ENCODE measurements at places on chromosomes 2 and 18. TPM values are rescaled to one million over a fixed set of nuclear protein-coding genes. Genes with fewer than 3 reads are reported as not detected.

ACTG2 gene
- polyA plus RNA-seq: 200 TPM

TGFBRAP1 gene
- 8.7 TPM for polyA plus RNA-seq

TEKT4 gene
- polyA plus RNA-seq: not detected

FLACC1 gene
- polyA plus RNA-seq: 1.0 TPM

PLB1 gene
- 2.0 TPM for polyA plus RNA-seq

TRAK2 gene
- 35.8 TPM for polyA plus RNA-seq

TMEM178A gene
- not detected for polyA plus RNA-seq

GPR45 gene
- not detected for polyA plus RNA-seq

ZCCHC2 gene
- 9.2 TPM for polyA plus RNA-seq

GALNT3 gene
- 0.84 TPM for polyA plus RNA-seq

STRN gene
- 24.1 TPM for polyA plus RNA-seq

CXCR1 gene
- not detected for polyA plus RNA-seq

GRCh38 chr2:65061146-65061909 is 5.1 kb downstream of the CEP68 start:
- DNase-seq: no peak

DNA sequence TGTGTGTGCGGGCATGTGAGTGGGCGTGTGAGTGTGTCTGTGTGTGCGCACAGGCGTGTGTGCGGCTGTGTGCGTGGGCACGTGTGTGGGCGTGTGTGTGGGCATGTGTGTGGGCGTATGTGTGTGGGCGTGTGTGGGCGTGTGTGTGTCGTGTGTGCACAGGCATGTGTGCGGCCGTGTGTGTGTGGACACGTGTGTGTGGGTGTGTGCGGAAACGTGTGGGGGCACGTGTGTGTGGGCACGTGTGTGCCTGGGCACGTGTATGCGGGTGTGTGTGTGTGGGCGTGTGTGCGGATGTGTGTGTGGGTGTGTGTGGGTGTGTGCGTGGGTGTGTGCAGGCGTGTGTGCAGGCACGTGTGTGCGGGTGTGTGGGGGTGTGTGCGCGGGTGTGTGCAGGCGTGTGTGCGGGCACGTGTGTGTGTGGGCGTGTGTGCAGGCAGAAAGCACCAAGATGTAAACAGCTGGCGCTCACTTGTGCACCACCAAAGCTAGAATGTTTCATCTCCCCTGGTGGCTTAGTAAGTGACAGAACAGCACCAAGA is 31.2 kb upstream of the ALKAL2 start:
- DNase-seq: no peak

DNA sequence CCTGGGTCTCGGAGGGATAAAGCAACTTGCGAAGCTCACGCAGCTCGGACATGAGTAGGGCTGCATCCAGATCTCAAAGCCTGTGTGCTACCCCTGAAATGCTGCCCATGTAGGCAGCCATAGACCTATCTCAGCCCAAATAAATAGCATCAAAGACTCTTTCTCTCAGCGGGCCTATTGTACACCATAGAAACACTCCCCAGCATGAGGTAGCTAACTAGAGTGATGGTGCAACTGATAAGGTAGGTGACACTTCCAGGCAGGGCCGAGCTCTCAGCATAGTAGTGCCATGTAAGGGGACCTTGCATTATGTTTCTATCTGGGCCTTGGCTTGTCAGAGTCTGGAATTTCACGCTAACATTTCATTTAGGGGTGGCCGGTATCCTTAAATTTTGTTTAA is 52.4 kb downstream of the RABL2A start:
- DNase-seq: no peak

- DNase-seq: no peak
These were observed 5.4 kb downstream of the SOX11 start for GRCh38 chr2:5697562-5697961.

DNA sequence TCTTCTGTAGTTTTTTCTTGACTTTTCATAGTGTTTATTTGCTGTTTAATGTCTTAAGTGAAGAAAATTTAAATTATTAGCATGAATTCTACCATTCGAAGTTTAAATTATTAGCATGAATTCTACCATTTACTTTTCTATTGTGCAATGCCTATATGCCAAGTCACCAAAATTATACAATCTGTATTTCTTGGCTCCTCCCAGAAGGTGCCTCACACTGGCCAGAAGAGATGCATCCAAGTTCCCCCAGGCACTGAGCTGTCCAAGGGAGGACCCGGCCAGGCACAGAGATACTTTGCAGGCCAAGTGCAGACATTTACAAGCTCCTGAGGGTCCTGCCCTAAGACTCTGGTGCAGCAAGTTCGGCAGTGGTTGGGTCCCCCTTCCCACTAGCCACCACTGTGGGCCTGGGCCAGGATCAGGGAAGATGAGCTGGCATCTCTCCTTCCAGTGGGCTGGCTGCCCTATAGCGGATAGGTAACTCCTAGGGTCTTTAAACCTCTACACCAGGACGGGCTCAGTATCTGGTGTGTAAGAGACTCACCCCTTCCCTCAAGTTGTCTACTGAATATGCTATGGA is 31.3 kb downstream of the TMEM247 start:
- no peak for DNase-seq

DNA sequence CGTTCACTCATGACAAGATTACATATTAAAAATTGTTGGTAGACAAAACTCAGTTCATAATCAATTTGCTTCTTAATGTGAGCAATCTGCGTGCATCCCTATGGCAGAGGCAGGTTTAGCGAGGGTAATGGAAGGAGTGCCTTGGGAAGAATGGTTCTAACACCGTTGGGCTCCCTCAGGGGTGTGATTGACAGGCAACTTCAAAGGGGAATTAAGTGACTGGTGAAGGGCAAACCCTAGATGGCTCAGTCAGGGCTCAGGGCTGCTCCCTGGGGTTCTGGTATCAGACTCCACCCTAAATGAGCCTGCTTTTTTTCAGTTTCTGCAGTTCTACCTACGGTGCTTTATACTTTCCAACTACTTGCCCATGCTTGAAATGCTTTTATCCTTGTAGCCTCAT is 419.5 kb upstream of the CELF4 start:
- no peak for DNase-seq

DNA sequence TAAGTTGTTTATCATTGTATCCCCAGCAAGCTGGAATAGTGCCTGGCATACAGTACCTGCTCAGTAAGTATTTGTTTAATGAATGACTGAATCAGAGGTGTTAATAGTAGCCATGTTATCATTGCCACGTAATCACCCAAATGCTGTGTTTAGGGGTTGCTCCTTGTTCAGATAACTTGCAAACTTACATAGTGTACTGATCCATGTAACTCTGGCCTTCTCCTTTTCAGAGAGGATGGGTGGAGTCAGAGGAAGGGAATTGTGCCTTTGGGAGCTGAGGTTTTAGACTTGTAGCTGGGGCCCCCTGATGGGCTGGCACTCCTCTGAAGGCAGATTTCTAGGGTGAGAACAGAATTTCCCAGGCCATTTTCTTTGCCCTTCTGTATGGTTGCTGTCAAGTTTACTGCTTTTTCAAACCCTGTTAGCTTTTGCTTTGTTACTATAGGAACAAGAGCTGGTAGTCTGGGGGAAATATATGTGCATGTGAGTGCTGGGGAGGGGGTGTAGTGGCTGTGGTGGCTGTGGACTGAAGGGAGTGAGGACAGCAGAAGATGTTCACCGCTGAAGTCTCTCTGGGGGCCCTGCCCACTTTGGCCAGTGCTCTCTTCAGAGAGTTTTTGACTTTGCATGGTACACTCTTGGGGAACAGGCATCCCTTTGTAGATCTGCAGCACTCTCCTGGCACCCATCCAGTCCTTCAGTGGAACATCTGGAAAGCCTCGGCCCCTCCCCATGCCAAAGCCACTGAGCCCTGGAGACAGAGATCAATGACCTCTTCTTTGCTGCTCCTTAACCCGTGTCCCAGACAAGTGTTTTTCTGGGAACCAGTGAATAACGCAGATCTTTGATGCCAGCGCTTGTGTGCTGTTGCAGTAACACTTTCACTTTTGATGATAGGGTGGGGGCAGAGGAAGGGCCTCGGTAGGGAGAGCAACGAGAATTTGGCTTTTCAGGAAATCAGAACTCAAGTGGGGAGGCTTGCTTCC is 209.0 kb downstream of the PRKCE start:
- DNase-seq: peak; percentile 63

DNA sequence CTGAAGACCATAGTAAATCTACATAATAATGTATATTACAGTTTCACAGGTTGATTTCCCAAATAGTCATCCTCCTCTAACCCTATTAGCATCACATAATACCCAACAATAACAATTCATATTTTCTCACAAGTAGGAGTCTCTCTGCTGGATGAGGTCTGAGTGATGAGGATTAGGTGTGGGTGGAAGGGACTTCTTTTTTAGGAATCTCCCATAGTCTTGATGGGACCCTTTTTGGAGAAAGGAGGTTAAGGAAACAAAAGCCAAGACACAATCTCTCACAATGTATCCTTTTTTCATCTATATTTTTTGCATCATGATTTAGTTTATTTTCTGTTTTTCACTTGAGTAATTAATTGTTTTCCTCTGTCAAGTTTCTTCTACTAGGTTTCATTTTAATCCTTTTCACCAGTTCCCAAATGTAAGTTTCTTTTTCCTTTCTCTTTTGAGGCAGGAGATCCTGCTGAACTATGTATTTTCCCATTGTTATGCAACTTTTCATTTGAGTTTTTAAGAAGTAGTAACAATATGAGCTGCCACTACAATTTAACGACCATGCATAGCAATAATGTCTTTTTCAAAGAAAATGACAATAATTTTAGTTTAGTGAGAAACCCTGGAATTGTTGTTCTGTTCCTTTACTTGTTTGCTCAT is 2.5 kb upstream of the IFIH1 start:
- DNase-seq: no peak

DNA sequence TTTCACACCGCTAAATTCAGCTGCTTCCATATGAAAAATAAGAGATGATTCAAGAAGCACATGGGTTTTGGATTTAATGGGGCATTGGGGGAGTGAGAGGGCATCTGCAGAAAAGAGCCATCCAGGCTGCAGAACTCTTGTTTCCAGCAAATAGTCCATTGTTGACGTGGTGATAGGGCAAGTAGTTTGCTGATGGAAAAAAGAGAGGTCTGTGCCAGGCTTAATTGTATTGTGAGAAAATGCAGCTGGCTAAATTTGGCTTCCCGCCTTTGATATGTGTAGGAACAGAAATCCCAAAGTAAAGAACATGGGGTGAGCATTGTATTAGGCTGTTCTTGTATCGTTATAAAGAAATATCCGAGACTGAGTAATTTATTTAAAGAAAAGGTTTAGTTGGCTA is 199.5 kb downstream of the SETBP1 start:
- no peak for DNase-seq

- DNase-seq: no peak
These were observed 12.6 kb downstream of the AGAP1 start for GRCh38 chr2:235506291-235506996.

DNA sequence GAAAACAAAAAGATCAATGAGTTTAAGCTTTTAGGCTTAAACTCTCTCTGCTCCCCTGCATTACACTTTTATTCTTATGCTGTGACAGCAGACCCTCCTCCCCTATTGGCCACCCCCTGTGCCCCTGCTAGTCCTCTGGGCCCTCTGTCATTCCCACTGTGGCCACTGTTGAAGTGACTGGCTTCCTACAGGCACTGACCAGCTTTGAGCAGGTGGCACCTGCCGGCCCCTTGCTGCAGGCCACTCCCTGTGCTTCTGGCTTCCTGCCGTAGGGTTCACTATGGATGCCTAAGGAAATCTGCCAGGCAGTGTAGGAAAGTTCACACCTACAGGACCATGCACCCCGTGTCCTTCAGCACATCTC is 156.5 kb upstream of the L3MBTL4 start:
- DNase-seq: no peak

DNA sequence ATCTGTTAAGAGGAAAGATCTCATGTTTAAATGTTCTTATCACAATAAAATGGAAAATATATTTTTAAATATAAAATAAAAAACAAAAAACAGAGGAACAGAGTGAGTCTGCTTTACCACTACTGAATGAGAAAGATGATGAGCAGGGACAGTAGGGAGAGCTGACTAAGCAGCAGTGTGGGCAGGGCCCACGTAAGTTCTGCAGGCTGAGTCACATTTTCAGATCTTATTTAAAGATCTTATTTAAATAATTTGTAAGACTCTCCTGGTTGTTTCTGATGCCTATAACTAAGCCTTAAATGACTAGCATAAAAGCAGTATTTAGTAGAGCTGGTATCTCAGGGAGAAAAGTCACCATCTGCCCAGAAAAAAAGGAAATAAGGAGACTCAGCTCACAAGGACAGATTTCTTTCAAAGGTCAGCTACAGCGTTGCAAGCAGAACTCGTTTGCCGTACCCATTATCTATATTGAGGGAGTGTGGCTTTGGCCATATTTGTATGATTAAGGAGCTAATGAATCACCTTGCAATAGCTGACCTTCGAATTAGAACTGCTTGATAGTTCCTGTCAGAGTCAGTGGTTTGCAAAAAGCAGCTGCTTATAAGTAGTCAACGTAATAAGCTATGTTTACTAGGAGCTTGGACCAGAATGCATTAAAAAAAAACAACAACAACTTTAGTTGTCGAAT is 322.1 kb upstream of the CHAC2 start:
- DNase-seq: no peak

GRCh38 chr2:45260946-45261345 is 251.7 kb upstream of the SIX2 start:
- no peak for DNase-seq

Data from muscle of arm (tissue), 14 donors.